Uterine smooth muscle cell (primary cell): ENCODE measurements at places on chromosomes 16 and 17. TPM values are rescaled to one million over a fixed set of nuclear protein-coding genes. Genes with fewer than 3 reads are reported as not detected.

Gene CCL11
- 0.12 TPM in 1 of 2 replicates, not detected in the other for total RNA-seq

Gene KLHL10
- 0.12 TPM in 1 of 2 replicates, not detected in the other for total RNA-seq

Gene KRT40
- not detected in 2 replicates for total RNA-seq

Gene TBC1D26
- total RNA-seq: under 0.01 TPM in 2 replicates

Gene GPR179
- total RNA-seq: under 0.01 TPM in 1 of 2 replicates, not detected in the other

Gene CSH1
- not detected in 2 replicates for total RNA-seq

Gene KRT14
- total RNA-seq: not detected in 2 replicates

Gene KRTAP4-6
- total RNA-seq: not detected in 2 replicates

Gene BCL6B
- 0.11 and 0.50 TPM in 2 replicates for total RNA-seq

Gene CES5A
- total RNA-seq: not detected in 2 replicates

Gene RASL10B
- total RNA-seq: 1.5 and 6.1 TPM in 2 replicates

Gene SPATA32
- total RNA-seq: 0.12 TPM in 1 of 2 replicates, not detected in the other

Gene PRCD
- total RNA-seq: 2.4 and 5.2 TPM in 2 replicates

Gene GGT6
- not detected in 2 replicates for total RNA-seq

Gene PRR35
- 0.11 TPM in 1 of 2 replicates, not detected in the other for total RNA-seq

Gene FN3K
- 5.0 and 16.1 TPM in 2 replicates for total RNA-seq

Gene FNDC8
- total RNA-seq: not detected in 2 replicates

Gene ATXN2L
- 62.1 and 67.1 TPM in 2 replicates for total RNA-seq

Gene CLEC18B
- 0.25 and 0.33 TPM in 2 replicates for total RNA-seq

Gene TMEM235
- not detected in 2 replicates for total RNA-seq

Gene RHBDF1
- total RNA-seq: 36.4 and 39.8 TPM in 2 replicates

Gene USP43
- under 0.01 and 0.12 TPM in 2 replicates for total RNA-seq

Gene VTN
- total RNA-seq: 0.11 and 0.12 TPM in 2 replicates

Gene CTRB2
- not detected in 2 replicates for total RNA-seq

Gene CLEC19A
- not detected in 2 replicates for total RNA-seq

Gene CRAMP1
- total RNA-seq: 7.7 and 8.4 TPM in 2 replicates

Gene PPM1E
- total RNA-seq: 0.55 and 1.2 TPM in 2 replicates

Gene ZNF48
- 6.0 and 8.2 TPM in 2 replicates for total RNA-seq

Gene DNAJA2
- total RNA-seq: 83.1 and 90.3 TPM in 2 replicates

Gene KRTAP2-3
- total RNA-seq: 0.12 and 1.00 TPM in 2 replicates

Gene SYNGR3
- total RNA-seq: 1.4 and 6.1 TPM in 2 replicates

Gene GRIN2C
- total RNA-seq: 0.11 and 0.12 TPM in 2 replicates

Gene RPRML
- not detected in 2 replicates for total RNA-seq

Gene ADAD2
- not detected in 2 replicates for total RNA-seq

Gene MYH2
- total RNA-seq: under 0.01 and 0.12 TPM in 2 replicates

Gene QRICH2
- 3.0 and 6.2 TPM in 2 replicates for total RNA-seq

Gene RHBDF2
- total RNA-seq: 4.9 and 5.4 TPM in 2 replicates

Gene PRAC1
- not detected in 2 replicates for total RNA-seq

Gene UTS2R
- not detected in 2 replicates for total RNA-seq

Gene JPH3
- not detected in 2 replicates for total RNA-seq

Gene DPH1
- 26.1 and 28.7 TPM in 2 replicates for total RNA-seq

Gene PGS1
- 37.2 and 41.1 TPM in 2 replicates for total RNA-seq

Gene HES7
- not detected in 2 replicates for total RNA-seq

Gene DNAH2
- total RNA-seq: 0.22 and 0.37 TPM in 2 replicates

Gene NOXO1
- not detected in 2 replicates for total RNA-seq

Gene KRT28
- total RNA-seq: not detected in 2 replicates

Gene CRLF3
- 20.7 and 28.2 TPM in 2 replicates for total RNA-seq

Gene SLC5A10
- total RNA-seq: under 0.01 TPM in 1 of 2 replicates, not detected in the other

Gene ROGDI
- 12.8 and 14.6 TPM in 2 replicates for total RNA-seq

Gene OTOP3
- total RNA-seq: not detected in 2 replicates

Gene HP
- total RNA-seq: 0.11 TPM in 1 of 2 replicates, not detected in the other

Gene CD300H
- not detected in 2 replicates for total RNA-seq

Gene ASB16
- total RNA-seq: under 0.01 and 0.25 TPM in 2 replicates

Gene NPIPA7
- 0.75 and 1.2 TPM in 2 replicates for total RNA-seq
